Hematopoietic multipotent progenitor cell (in vitro differentiated cells): ENCODE measurements at places on chromosomes 4 and X.

- DNase-seq: no peak
Measured at GRCh38 chr4:165971933-165972332, 98.9 kb downstream of the TLL1 start.

- no peak for DNase-seq
Measured at GRCh38 chr4:176043838-176044588, 21.6 kb upstream of the WDR17 start.

GRCh38 chr4:186554914-186555827, at the start of gene MTNR1A:
Gene MTNR1A, minus strand, starts transcription at chr4:186555567. Its CDS starts 202 bp downstream, at chr4:186555365.
- DNase-seq: no peak

DNA sequence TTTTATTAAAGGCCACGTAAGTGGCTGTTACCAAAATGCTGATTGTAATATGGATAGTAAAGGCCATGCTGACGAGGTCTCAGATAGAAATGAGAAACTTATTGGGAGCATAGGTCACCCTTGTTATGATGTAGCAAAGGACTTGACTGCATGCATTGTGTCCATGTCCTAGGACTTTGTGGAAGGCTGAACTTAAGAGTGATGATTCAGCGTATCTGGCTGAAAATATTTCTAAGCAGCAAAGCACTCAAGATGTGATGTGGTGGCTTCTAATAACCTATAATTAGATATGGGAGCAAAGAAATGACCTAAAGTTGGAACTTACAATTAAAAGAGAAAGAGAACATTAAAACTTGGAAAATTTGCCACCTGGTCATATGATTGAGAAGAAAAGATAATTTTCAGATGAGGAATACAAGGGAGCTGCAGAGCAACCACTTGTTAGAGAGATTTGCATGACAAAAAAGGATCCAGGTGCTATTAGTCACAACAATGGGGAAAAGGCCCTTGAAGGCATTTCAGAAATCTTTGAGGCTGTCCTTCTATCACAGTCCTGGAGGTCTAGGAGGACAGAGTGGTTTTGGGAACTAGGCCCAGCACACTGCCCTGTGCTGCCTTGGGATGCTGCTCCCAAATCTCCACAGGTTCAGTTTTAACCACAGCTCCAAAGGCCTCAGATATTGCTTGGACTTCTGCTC, 793.7 kb upstream of the LCORL start:
- DNase-seq: no peak

DNA sequence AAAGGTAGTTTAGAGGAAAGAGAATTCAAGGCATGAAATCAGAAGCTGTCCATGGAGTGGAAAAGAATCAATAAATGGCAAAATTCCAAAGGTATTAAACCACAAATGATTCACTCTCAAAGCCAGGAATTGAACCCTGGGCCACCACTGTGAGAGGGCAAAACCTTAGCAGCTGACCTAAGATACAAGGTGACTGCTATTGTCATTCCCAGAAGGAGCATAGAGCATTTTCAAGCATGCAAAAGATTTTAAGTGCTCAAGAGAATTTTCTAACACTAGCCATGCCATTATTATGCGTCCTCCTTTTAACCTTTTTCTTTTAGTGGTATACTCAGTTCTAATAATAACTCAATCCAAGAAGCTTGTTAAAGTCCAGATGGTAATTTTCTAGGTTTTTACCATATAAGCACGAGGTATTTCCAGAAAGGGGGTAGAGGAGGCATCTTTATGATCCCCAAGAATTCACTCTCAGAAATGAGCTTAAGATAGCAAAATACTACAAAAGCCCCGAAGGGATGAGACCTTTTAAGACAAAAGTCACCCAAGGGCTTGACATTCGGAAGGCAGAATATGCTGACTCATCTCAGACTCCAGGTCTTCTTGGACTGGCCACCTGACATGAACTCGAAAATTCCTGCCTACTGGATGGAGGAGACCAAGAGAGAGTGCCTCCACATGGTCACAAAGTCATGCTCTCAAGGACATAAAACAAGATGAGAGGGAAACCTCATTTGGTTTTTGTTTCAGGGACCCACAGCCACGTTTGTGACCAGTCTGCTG, 13.8 kb upstream of the PAGE5 start:
- no peak for DNase-seq

DNA sequence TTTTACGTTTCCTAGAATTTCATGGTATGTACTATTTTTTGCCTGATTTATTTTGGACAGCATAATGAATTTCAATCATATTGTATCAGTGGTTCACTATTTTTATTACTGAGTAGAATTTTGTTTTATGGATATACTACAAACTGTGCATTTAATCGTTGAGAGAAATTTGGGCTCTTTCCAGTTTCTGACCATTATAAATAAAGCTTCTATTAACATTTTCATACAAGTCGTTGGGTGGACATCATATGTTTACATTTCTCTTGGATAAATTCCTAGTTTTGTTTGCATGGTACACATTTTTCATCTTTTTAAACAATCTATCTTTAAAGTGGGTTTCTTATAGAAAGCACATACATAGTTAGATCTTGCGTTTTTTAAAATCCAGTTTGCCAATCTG, 472.7 kb upstream of the MAGEB18 start:
- DNase-seq: no peak

- DNase-seq: no peak
Measured at GRCh38 chrX:71541210-71542022, 8.5 kb downstream of the OGT start.

DNA sequence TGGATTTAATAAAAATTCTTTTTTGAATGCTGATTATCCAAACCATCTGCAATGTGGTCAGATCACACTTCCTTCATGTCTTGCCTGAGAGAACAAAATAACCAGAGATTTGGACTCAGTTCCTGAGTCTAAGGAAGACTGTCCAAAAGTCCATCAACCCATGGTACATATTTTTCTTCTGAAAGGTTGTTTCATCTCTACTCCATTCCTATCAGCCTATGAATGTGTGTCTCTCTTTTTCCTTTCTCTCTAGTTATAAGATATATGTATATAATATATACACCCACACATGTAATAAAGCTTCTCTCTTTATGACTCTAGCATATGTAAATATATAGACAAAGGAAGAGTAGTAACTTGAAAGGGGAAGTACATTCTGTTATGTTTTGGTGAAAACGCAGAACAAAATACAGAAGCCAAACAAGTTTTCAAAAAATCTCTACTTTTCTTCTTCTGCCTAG, 226.9 kb downstream of the ARHGAP24 start:
- DNase-seq: no peak

- no peak for DNase-seq
Measured at GRCh38 chr4:73703320-73703719, 37.0 kb upstream of the CXCL8 start.

DNA sequence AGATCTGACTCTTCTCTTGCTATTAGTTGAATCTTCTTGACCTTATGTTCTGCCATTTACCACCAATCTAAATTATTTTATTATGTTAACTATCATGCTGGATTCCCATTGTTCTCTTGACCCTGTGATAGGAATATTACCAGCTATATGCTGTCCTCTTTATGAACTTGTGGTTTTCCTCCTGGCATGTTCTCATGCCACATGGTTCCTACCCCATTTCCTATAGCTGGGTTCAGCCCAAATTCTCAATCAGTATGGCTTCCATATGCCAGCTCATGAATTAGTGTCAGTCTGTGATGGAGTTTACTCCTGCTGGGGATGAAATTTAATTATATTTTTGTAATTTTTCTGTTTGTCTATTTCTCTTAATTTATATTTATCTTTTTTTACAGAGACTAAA, 430.5 kb downstream of the SMARCA1 start:
- no peak for DNase-seq

GRCh38 chr4:172802032-172802431, 366.6 kb upstream of the GALNT7 start:
- no peak for DNase-seq

DNA sequence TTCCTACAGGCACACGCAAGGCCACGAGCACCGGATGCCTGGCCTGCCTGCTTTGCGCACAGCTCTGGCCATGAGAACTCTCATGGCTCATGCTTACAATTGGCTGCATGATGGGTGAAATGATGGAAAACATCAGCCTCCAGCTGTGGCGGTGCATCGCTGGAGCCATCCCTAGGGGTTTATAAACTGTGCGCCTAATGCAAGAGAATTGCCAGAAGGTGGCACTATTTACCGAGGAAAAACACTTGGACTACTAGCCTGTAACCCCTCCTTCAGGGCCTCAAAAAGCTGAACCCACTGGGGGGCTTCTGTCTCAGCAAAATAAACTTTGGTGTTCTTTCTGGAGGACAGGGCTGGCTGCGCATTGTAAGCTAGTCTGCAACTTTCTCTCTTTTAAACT, 51.9 kb downstream of the PHKA2 start:
- DNase-seq: no peak

DNA sequence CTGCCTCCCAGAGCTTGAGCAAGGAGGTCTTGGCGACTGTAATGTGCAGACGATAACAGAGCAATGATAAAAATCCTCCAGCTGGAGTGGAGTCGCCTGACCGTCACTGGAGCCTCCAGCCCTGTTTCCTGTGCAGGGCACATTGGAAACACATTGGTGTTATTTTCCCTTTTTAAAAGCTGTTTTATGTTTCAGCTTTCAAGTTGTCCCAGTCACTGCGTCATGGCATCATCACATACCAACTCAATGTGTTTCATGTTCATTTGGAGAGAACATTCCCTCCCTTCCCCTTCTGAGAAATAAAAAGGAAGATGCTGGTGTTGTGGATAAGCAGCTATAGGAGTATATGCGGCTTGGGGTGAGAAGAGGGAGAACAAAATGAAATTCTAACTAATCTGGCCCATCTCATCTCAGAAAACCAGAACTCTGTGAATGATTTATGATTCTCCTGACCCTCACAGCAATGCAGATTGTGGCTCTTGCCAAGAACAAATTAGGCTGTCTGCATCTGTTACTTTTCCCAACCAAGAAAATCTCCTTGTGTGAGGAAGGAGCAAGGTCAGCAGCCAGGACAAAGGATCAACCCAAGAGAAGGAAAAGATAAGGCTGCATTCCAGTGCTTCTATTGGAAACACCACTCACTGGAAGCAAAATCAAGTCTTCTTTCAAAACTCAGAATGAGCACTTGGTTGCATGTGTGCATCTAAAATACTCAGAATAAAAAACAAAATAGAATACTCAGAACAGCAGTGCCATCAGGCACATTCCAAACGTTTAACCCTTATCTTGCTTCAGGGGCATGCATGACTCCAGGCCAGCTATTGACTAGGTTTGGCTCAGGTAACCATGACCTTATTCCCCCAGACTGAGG, 134.4 kb downstream of the RASL11B start:
- no peak for DNase-seq

- DNase-seq: peak; percentile 57
Measured at GRCh38 chrX:81174286-81174685, 27.4 kb downstream of the HMGN5 start.

DNA sequence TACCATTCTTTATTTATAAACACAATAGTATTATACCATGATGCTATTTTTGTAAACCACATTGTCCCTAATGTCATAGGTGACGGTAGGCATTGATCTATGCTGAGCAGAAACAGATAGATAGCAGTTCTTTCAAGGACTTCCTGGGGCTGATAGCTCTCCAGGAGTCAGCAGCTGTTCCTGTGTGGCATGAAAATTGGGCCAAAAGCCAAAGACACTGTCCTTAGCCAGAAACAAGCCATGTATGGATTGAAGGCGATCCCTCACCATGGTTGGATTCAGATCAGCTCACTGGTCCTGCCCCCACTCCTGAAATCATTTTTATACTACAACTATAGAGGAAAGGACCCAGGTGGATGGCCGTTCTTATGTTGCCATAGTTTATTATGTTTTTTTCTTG, 53.6 kb downstream of the DDX60 start:
- no peak for DNase-seq

- no peak for DNase-seq
Measured at GRCh38 chr4:123248085-123248659, 148.4 kb upstream of the SPRY1 start.

DNA sequence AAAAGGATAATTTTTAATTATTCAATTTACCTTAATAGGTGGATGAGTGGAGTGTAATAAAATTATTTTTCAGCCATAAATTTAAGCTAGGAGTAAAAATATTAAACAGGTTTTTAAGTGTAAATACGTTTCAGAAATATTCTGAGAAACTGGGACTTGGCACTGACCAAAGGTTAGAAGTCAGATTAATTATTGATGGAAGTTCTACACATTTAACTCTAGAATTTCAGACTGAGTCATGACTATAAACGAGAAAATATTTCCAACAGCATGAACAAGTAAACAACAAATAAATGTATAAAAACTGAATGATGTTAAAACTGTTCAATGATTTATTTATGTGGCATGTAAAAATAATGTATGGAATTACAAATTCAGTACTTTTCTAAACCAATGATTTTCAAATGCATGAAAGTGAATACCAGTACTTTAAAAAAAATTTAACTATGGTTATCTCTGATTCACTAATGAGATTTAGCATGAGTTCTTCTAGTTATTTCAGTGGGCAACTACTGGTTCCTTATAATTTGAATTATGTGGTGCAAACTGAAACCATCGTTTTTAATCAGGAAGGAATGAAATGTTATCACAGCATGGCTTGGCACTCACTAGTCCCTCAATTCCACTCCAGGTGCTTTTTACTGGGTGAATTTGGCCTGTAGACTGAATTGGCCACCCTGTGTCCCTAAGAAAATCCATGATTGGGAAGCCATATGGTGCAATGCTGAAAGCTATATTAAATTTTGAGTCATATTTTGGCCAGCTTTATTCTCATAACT, 244.2 kb downstream of the FSTL5 start:
- no peak for DNase-seq

DNA sequence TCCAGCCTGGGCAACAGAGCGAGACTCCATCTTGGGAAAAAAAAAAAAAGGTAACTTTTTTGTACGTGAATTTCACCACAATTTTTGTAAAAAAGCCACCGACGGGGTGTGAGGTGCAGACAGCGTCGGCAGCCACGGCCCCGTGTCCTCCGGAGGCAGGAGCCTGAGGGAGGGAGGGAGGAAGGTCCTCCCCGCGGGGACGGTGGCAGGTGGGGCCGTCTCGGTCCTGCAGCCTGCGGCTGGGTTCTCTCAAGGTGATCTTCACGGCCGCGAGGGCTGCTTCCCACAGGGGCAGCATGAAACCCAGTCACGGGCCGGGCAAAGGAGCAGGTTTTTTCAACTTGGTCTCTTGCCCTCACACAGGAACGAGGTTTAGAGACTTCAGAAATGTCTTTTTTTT, 14.0 kb downstream of the PLCXD1 start:
- DNase-seq: no peak

- DNase-seq: peak; percentile 20
Measured at GRCh38 chrX:55908661-55909212, 191.2 kb downstream of the RRAGB start.

- no peak for DNase-seq
Measured at GRCh38 chr4:105470766-105471165, 3.1 kb downstream of the PPA2 start.

- no peak for DNase-seq
Measured at GRCh38 chrX:6738518-6739470, 203.9 kb upstream of the VCX3A start.

- no peak for DNase-seq
Measured at GRCh38 chrX:37871626-37872302, 24.4 kb upstream of the DYNLT3 start.

- no peak for DNase-seq
Measured at GRCh38 chr4:4542774-4543485, 1.1 kb upstream of the STX18 start.

- no peak for DNase-seq
Measured at GRCh38 chr4:40152637-40153036, 44.2 kb upstream of the RHOH start.

GRCh38 chrX:111168314-111168713, 72.3 kb downstream of the PAK3 start:
- no peak for DNase-seq
